ENCODE measurements at places on chromosomes 16 and 17.
A peak's percentile ranks its signal among the peaks of the same experiment; 100 is the strongest.

DNA sequence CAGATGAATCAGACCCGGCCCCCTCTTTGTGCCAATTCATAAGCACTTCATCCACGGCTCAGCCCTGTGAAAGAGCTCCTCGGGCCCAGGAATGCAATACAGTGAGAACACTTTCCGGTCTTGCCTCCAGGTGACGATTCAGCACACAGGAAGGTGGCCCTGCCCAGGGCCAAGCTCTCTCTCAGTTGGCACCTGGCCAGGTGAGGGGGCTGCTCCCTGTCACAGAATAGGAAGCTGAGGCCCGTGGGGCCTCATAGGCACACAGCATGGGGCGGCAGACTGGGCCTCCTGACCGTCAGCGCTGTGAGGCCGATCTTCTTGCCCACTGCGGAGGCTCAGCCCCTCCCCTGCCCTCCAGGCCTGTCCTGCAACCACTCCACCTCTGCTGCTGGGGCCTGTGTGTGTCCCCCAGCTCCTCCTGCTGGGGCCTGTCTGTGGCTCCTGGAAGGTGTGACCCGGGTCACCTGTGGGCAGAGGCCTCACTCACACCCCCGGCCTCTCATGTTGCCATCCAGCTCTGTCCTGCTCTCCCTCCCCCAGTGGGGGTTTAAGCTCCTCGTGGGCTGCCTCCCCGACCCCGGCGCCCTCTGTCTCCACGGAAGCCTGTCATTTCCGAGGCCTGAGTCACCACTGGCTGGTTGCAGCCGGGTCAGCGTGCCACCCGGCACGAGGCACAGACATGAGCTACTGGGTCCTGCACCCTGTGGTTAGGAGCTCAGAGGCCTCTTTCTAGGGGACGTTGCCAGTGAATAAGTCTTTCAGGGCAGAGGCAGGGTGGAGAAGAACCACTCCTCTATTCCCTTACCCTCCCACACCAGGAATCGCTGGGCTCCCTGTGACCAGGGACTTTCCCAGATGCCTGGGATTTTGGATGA, 114.4 kb downstream of the SEC14L1 start:
- peak; percentile 60 for DNase-seq

GRCh38 chr16:3022208-3022683, 1.5 kb downstream of the HCFC1R1 start:
- DNase-seq: peak; percentile 98

DNA sequence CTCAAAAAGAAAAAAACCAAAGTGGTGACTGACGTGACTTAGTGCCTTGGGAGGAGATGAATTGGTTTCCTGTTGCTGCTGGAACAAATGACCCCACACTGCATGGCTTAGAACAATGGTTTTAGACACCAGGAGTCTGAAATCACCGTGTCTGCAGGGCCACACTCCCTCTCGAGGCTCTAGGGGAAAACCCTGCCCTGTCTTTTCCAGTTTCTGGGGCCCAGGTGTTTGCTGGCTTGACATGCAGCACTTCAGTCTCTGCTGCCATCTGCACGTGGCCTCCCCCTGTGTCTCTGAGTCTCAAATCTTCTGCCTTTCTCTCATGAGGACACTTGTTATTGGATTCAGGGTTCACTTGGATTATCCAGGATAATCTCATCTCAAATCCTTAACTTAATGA, 323.8 kb upstream of the TNRC6C start:
- no peak for DNase-seq

DNA sequence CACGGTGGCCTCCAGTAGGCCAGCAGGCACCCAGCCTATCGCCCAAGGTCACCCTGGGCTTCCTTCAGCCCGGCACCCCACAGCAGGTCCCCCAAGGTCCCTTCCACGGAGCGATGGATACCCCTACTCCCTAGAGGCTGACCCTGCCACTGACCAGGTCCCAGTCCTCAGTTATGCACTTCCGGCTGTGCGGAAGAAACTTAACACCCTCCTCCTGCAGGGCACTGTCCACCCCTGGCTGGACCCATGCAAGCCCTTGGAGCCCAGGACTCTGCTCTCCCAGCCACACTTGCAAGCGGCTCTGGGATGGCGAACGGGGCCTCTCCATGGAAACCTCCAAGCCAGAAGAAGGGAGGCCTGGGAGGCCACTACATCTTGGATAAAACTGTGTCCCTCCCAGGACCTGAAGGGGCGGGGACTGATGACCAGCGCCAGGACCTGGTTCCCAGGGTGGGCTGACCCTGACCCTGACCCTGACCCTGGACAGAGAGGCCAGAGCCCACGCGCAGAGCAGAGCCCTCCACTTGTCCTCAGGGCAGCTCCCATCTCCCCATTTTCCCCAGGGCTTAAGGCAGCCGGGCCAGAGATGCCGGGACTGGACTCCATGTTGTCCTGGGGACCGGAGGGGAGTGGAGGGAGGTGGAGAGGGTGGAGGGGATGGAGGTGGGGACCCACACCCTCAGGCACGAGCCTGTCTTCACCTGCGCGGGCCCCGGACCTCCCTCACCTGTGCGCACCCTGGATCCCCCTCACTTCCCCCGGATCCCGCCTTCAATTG, 734 bp downstream of the CEP131 start:
- DNase-seq: no peak

DNA sequence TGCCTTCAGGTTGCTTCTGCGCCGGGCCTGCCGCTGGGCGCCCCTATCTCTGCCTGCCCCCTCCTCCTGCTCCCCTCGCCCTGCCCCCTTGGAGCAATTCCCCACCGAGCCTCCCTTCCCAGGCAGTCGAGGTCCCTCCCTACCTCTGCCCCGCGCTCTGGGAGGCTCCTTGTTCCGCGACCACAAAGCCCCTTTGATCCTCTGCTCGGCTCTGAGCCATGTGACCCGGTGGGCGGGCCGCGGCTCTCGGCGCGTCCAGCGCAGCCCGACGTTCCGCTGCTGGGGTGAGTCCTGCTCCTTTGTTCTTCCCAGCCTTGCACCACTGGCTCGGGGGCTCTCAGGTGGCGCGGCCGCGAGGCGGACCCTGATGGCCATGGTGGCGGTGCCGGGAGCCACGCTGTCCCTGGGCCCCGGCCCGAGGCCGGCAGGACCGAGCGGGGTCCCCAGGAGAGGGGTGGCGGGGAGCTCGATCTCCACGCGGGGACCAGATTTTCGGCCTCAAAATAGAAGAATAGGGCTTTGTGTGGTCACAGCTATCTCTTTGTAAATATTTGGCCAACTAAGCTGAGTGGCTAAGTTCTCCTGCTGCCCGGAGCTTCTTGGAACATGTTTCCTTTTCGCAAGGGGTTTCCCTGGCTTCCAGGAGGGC, 310.6 kb downstream of the SEC14L1 start:
- DNase-seq: peak; percentile 67

GRCh38 chr16:60204181-60204580, 1470.1 kb upstream of the GOT2 start:
- DNase-seq: peak; percentile 32

- DNase-seq: no peak
Observed at GRCh38 chr16:79564671-79565107, 35.8 kb downstream of the MAF start.

DNA sequence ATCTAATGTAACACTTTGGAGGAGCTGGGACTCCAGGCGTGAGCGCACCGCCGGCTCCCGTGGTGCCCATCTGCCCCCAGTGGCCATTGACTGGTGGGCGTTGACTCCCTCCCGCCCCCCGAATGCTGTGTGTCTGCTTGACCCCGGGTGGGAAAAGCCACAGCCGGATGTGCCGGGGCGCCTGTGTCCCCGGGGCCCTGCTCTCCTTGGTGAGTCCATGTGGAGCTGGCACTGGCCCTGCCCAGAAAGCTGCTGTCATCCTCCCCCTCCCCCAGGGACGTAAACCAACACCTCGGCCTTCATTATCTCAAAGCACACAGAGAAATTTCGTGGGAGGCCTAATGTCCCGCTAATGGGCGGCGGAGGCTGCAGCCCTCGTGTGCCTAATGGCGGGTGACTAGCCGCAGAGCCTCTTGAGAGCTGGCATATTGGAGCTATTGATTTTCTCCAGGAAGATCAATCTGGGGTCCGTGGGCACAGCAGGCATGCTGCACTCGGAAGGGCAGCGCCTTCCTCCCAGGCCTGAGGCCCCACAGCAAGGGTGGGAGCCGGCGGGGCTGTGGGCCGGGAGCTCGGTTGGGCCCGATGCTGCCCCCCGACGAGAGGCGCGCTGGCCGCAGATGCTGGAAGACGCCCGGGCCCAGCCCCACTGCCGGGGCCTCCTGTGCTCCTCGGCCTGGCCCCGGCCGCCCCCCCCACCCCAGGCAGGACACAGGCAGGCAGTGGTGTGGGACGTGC, 4.0 kb upstream of the PERCC1 start:
- DNase-seq: no peak

- DNase-seq: no peak
Observed at GRCh38 chr17:4509401-4509800, 10.7 kb downstream of the SPNS2 start.

GRCh38 chr16:9154567-9155410, 63.3 kb downstream of the HAPSTR1 start:
- no peak for DNase-seq

- DNase-seq: no peak
Observed at GRCh38 chr16:18816286-18816685, 14.9 kb upstream of the ARL6IP1 start.

DNA sequence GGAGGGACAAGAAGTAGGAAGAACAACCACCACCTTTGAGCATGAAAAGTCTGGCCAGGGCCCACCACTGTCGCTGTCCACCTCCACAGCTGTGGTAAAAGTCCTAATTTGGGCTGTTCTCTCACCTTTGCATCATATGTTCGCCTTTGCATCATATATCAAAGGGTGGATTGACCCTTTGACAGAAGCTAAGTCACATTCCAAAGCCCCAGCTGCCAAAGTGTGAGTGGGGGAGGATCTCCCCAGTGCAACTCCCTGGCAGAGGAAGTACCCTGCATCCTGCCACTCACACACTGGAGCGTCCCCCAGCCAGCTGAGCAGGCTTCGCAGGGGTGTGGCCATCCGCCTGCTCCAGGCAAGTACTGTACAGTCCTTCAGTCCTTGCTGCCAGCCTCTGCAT, 12.7 kb upstream of the SPECC1 start:
- no peak for DNase-seq

DNA sequence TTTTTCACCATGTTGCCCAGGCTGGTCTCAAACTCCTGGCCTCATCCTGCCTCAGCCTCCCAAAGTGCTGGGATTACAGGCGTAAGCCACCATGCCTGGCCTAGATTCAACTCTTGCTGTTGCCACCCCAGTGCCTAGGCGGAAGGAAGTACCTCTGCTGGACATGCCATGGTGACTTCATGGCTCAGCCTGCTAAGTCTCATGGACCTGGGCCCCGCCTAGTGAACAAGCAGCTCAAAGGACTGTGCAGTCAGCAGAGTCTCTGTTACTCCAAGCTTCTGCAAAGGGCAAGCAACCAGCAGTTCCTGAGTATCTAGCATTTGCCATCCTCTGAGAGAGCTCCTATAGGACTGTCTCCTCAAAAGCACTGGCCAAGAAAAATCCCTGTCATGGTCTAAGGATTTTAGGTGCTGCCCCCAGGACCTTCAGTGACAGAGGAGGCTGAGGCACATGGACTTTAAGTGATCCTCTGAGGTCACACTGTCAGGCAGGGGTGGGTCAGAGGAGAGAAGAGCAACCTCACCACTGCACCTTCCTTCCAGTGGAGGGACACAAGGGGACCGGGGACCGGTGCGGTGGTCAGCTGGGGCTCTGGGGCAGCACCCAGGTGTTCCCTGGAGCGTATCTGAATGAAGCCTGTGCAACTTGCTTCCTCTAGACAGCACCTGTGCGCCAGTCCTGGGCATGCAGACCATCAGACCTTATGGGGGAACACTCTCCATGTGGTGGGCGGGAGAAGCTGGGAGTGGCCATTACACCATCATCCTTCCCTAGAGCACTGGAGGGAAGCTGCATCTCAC, 71.3 kb downstream of the IL21R start:
- DNase-seq: no peak

- DNase-seq: peak; percentile 63
Observed at GRCh38 chr17:64074704-64075426, 54.4 kb upstream of the ICAM2 start.

GRCh38 chr17:57674894-57675293, 70.2 kb downstream of the CCDC182 start:
- no peak for DNase-seq

GRCh38 chr16:29994600-29995323, 655 bp downstream of the HIRIP3 start:
- DNase-seq: peak; percentile 47

- DNase-seq: no peak
Observed at GRCh38 chr17:30151471-30151870, 34.9 kb downstream of the NSRP1 start.

DNA sequence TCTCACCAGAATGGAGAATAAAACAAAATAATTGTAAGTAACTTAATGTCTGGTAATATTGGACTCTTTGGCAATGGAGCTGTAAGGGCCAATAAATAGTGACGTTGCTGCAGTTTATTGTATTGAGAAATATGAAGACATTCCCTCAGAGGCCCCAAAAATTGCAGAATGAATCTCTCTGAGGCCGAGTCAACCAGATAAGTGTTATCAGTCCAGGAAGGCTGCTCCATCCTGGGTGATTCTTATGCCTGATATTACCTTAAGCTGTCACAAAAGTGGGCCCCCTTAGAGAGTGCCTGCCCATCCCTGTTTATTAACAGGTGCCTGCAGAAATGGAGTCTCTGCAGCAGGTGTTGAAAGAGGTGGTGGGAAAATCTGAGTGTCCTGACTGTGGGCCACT, 219.2 kb downstream of the HS3ST4 start:
- DNase-seq: no peak

DNA sequence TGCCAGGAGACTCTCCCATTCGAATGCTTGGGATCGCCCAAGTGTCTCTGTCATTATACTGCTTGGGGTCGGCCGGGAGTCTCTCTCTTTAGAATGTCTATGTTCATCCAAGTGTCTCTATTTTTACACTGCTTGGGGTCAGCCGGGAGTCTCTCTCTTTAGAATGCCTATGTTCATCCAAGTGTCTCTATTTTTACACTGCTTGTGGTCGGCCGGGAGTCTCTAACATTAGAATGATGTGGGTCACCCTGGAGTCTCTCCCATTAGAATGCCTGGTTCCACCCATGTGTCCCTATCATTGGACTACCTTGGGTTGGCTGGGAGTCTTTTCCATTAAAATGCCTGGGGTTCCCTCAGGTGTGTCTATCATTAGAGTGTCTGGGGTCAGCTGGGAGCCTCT, 2230.4 kb downstream of the TP53TG3F start:
- no peak for DNase-seq

GRCh38 chr16:66578651-66579531, at the start of gene CMTM2:
Gene CMTM2 (plus strand): TSS chr16:66579463. CDS start chr16:66579608, 145 bp downstream.
- DNase-seq: no peak

GRCh38 chr17:59001158-59001814, 105.4 kb downstream of the TRIM37 start:
- DNase-seq: peak; percentile 46

- DNase-seq: no peak
Observed at GRCh38 chr17:9002227-9002605, 19.1 kb upstream of the NTN1 start.

GRCh38 chr17:45135978-45136791, 698 bp downstream of the ACBD4 start:
- no peak for DNase-seq

DNA sequence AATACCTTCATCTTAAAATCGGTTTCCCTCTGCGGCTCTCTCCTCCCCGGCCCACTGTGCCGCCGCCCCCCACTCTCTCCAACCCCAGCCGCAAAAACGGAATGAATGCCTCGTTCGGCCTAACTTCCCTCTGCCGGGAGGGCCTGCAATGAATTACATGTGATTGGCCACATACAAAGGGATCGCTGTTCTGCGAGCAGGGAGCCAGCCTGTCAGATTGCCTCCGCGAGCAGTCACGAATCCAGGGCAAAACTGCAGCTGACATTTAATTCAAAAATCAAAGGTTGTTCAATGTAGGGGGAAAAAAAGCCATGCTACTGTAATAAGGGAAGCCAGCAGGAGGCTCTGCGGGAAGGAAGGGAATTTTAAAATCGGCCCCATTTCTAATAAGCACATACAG, 84.9 kb downstream of the TBC1D16 start:
- DNase-seq: no peak
